ENCODE measurements at places on chromosomes 13 and 19.

DNA sequence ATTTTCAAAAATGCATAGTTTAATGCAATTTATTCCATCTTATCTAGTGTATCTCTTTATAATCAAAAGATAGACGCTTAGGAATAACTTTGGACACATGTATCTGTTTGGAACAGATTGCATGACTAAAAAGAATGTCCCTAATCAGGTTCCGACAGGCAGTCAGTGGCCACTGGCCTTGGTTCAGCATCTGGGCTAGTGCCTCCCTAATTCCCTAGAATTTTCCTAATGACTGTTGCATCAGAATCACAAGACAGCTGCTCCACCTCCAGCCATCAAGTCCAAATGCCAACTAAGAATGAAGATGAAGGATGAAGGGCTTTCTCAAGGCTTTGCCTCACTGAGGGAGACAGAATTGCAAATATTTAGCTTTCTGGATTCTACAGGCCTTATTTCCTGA, 173.8 kb downstream of the EFNB2 start:
- DNase-seq, result no peak

DNA sequence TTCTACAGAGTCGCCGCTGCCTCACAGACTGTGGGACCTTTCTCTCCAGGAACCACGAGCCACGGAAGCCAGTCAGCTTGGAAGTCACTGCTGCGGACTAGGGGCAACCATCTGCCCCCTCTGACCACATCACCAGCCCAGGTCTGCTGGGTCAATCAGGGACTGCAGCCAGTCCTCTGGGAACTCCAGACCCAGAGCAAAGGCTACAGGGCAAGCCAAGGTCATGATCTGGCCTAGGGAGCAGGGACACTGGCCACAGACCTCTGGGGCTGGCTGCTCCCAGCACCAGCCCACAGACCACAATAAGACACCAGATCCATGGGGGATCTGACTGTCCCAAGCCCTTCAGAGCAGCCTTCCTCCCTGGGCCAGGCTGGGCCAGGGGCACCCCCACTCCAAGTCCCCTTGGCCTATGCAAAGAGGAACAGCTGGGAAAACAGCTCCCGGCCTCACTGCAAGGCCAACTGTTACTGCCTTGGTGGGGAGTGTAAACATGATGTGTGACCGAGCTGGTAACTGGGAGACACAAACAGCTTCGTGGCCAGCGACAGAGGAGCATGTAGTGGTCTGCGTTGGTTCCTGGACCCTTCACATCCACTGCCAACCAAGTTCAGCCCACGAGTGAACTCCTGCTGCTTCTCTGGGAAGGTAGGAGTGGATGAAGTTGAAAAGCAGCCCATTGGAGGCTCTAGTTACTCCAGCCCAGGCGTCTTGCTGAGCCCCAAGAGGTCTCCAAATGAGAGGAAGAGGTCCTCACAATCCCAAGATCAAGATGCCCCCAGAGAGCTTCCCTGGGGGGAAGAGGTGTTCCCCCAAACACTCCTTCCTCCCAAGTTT, 1.5 kb downstream of the AKT2 start:
- no peak for DNase-seq

GRCh38 chr13:21383090-21383489, 76.0 kb downstream of the ZDHHC20 start:
- DNase-seq, result no peak

- no peak for DNase-seq
Measured at GRCh38 chr19:4229179-4229931, at the start of gene EBI3. Gene EBI3 (plus strand): TSS chr19:4229523. CDS start chr19:4229551, 28 bp downstream.

DNA sequence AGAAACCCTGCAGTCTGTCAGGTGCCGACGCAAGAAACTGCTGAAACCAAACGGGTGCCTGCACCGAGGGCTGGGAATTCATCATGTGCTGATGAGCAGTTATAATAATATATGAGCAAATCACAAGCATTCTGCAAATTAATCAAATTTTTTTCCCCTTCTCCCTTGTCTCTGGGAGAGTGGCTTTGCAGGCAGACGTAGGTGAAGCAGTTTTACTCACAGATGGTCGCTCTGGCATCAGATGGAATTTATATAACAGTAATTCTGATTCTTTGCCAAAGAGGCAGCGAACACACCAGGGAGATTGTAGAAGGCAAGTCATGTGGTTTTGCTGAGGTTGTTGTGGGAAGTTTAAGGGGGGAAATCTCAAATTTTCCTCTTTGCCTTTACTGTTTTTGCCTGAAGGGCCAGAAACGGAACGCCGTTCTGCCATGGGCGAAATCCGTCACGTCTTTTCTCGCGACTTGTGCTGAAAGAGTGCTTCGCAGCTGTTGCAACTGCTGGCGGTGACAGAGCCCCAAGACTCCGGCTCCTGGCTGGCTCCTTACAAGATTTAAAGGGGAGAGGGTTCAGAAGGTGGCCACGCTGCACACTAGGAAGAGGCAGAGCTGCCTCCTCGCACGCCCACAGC, 320.1 kb downstream of the ZNF536 start:
- DNase-seq, result no peak

DNA sequence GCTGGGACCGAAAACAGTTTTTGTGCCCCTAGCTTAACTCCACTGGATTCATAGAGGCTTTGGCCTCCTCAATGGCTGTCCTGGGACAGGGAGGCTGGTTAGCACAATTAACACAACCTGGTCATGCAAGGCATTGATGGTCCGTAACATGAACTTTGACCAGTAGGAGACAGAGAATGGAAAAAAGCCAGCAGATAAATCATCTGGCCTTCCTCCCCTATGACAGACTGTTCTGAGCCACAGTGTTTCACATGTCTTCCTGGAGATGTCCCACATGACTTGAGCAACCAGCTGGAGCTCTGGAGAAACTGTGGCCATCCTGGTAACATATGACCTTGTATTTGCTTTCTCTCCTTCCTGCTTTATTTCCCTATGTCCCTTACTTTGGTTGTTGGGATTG, 244.2 kb downstream of the UQCRFS1 start:
- DNase-seq, result no peak

GRCh38 chr13:100946588-100946987, 272.0 kb upstream of the TMTC4 start:
- DNase-seq, result no peak

DNA sequence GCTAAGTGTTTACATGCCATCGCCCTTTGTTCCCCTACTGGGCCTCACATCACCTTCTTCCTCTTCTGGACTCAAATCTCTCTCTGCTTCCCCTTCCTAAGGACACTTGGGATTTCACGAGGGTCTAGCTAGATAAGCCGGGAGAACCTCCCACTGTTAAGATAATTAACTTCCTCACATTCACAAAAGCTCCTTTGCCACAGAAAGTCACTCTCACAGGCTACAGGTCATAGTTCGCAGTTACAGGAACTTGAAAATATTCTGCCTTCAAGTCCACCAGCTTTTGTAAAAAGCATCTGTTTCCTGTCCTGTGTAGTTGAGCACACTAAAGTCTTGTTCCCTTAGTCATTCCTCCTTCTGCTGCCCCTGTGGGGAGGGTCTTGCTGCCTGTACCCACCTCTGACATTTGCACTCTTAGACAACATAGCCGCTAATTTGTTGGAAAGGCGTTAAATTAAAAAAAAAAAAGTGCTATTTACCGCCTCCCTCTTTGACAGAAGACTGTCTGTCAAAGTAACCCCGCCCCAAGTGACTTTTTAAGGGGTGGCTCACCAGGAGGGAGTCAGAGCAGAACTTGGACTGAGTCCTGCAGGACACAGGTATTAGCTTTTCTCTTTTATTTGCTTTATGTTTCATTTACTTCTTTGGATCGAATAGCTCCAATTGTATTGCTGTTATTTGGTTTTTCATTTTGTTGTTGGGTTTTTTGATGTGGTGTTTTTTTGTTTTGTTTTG, 26.8 kb upstream of the CEACAM21 start:
- DNase-seq, result no peak

DNA sequence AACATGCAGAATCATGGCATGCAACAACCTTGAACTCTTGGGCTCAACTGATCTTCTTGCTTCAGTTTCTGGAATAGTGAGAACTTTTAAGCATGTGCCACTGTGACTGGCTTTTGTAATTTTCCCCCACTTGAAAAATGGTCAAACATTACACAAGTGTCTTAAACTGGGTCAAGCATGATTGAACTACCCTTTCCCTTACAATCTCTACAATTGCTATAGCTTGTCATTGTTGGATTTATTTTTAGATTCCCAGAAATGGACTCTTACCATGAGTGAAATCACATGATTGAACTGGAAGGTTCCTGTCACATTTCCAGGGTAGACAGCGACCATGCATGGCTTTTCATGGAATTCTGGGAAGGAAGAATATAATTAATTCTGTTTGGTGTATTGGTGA, 102.2 kb upstream of the TUBA3C start:
- DNase-seq, result no peak

GRCh38 chr13:104314926-104315535, 1248.8 kb upstream of the SLC10A2 start:
- DNase-seq, result no peak

DNA sequence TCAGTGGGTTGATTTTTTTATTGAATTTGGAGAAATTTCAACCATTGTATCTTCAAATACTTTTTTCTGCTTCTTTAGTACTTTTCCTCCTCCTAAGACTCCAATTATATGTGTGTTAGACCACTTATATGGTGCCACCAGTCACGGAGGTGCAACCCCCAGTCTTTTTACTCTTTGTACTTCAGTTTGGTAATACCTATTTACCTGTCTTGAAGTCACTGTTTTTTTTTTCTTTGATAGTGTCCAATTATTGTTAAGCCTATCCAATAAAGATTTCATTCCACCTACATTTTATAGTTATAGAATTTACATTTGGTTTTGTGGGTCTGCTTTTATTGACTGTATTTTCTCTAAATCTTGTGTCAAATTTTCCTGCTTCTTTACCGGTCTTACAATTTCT, 14.9 kb downstream of the ZNF283 start:
- DNase-seq, result no peak

- no peak for DNase-seq
Measured at GRCh38 chr13:21849323-21849722, 178.4 kb downstream of the FGF9 start.

DNA sequence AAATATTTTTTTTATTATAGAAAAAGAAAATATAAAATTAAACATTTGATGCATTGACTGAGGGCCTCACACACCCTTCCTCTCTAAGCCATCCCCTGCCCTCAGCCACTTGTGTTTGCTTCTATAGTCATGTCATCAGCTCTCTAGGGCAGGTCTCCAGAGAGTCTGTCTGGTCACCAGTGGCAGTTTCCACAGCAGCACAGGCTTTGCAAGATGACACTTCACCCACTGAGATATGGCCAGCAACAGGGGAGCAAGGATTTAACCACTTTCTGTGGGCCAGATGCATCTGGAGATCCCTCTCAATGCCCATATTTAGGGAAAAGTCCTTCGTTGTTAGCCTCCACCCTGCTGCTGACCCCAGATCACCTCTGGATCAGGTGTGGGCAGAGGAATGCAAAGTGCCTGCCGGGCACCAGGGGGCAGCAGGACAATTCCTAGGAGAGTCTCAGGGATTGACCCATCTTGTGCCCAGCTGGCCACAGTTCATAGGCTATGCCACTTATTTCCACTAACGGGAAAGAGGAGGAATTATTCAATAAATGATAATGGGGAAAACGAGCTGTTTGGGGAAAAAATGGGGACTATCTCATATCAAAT, 4.8 kb downstream of the ABCC4 start:
- no peak for DNase-seq

DNA sequence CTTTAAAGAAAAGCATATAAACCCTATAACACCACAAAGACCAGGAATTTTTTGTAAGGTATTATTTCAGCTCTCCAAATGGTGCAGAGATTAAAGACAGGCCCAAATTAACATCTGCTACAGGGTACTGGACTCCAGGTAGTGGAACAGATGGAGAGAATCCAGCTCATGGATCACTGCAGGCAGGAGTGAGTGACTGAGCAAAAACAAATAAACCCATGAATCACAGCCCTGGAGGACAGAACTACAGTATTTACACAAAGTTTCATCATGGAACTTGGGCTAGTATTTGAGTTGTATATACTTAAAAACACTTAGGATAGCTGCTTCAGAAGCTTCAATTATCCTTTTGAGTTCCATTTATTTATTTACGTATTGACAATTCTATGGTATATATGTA, 132.8 kb upstream of the SPRY2 start:
- no peak for DNase-seq

- no peak for DNase-seq
Measured at GRCh38 chr13:99659226-99659625, 158.0 kb downstream of the TM9SF2 start.

DNA sequence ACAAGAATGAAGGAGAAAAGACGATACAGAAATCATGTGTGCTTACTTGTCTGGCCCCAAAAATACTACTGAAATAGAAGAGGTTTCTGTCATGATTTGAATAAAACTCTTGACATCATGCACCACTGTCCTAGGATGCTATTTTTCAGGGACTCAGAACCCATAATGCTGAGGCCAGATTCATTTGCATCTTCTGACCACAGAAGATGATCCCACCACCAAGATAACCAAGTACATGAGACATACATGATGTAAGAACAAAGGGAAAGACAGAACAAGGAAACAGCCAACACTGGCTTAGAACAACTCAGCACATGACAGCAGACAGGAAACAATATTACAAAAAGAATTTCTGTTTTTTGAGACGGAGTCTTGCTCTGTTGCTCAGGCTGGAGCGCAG, 2.5 kb downstream of the ZNF552 start:
- no peak for DNase-seq

GRCh38 chr13:46403851-46404732, 17.0 kb upstream of the RUBCNL start:
- no peak for DNase-seq

DNA sequence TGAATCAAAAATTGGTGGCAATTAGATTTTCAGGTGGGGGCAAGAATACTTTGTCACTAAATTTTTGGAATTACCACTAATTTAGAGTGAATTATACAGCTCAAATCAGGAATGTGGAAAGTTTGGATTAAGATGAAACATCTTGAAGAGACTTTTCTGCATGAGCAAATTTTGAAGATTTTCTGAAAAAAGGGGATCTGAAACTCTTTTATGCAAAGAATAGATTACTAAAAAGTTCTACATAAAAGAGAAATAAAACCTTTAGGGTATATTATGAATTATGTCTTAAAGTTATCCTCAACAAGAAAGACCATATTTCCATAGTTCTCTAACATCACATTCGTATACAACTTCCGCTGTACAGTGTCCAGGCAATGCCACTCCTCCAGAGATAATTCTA, 36.7 kb downstream of the ZNF93 start:
- DNase-seq, result no peak

- DNase-seq, result no peak
Measured at GRCh38 chr19:41813911-41814310, 17.5 kb downstream of the CEACAM3 start.

- no peak for DNase-seq
Measured at GRCh38 chr13:30192320-30193093, 114.8 kb downstream of the KATNAL1 start.
